Hematopoietic multipotent progenitor cell treated with erythropoietin and hydrocortisone succinate and interleukin-3 and kit ligand, for 4 days (in vitro differentiated cells): ENCODE measurements at places on chromosomes 16 and 17.

DNA sequence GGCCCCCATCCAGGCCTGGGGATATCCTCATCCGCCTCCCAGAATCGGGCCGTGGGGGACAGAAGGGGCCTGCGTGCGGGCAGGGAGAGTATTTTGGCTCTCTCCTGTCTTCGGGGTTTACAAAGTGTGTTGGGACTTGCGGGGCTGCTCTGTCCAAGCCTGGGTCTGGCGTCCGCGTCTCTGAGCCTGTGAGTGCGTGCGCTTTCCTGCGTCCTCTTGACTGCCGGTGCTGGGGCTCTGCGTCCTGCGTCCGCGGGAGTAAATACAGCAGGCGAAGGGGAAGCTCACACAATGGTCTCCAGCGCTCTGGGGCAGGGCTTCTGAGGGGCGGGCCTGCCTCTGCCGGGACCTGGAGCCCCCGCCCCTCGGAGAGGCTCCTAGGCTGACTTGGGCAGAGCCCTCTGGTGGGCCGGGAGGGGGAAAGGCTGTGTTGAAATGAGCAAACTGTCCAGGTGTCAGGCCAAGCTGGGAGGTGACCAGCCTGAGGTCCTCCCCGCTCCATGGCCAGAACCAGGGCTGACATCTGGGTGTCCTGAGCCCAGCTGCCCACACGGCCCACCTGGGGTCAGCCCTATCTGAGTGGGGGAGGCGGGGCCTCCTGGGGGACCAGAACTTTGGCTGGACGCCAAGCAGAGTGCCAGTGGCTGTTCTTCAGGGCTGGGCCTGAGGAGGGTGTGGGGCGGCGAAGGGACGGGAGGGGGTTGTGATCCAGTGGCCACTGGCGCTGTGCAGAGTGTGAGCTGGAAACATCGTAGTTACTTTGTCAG, 233.6 kb downstream of the SEC14L1 start:
- DNase-seq: peak; percentile 96

DNA sequence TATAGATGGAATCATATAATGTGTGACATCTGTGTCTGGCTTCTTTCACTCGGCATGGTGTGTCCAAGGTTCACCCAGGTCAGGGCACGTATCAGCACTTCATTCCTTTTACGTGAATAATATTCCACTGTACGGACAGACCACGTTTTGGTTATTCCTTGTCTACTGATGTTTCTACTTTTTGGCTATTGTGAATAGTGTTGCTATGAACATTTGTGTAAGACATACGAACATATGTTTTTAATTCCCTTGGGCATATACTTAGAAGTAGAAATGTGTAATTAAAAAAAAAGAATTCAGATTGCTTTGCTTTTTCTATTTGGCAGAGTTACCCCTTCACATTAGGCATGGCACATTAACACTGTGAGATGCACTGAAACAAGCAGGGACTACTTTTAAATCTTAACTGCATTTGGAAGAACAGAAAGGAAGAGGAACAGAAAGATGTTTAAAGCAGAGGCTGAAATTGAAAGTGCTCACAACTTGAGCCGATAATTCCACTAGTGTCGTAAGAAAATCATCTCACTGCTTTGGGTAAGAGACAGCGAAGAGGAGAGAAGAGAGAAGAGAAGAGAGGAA, 105.3 kb downstream of the VPS53 start:
- DNase-seq: no peak

GRCh38 chr17:6352016-6352415, 82.9 kb downstream of the AIPL1 start:
- no peak for DNase-seq

- no peak for DNase-seq
Measured at GRCh38 chr16:66948134-66948836, 12.8 kb upstream of the CES3 start.

DNA sequence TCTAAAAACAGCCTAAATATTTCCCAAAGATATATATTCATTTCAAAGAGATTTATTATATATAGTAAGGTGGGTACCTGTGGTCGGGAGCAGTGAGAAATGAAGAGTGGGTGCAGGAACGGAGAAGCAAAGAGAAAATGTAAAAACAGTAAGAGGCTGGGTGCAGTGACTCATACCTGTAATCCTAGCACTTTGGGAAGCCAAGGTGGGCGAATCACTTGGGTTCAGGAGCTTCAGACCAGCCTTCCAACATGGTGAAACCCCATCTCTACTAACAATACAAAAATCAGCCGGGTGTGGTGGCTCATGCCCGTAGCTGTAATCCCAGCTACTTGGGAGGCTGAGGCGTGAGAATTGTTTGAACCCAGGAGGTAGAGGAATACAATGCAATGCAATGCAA, 257.1 kb downstream of the BCAS3 start:
- DNase-seq: no peak
